ENCODE measurements at places on chromosomes 11 and 22. TPM values are rescaled to one million over a fixed set of nuclear protein-coding genes. Genes with fewer than 3 reads are reported as not detected.

GRCh38 chr11:108568195-108568858, 25.2 kb downstream of the EXPH5 start:
- no peak for DNase-seq

- DNase-seq, result no peak
These were observed 8.3 kb upstream of the DLAT start for GRCh38 chr11:112016765-112017376.

DNA sequence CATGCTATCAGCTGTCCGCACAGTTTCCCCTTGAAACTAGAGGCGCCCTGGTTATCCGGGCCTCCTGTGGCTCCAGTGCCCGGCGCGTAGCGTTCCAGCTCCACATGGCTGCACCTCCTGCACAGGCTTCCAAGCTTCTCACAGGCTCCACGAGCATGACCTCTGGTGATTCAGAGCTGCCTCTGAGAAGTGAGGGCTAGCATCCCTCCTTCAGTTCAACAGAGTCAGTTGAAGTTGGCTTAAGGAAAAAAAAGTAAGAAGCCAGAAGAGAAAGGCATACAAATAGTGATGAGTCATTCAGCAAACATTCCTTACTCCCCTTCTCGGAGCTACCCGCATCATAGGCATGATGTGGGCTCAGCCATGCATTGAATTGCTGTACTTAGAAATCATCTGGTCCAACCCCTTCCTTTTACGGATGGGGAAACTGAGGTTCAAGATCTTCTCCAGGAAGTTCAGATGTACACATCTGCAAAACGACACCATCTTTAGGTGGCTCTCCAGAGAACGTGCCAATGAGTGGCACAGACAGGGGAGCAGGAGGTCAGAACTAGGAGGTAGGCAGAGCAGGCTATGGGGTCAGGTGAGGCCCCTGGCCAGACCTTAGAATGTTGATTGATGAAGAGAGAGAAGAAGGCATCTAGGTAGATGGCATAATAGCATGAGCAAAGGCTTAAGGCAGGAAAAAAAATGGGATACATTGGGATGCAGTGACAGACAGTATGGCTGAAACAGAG, 216.3 kb upstream of the TBCEL start:
- DNase-seq, result no peak

DNA sequence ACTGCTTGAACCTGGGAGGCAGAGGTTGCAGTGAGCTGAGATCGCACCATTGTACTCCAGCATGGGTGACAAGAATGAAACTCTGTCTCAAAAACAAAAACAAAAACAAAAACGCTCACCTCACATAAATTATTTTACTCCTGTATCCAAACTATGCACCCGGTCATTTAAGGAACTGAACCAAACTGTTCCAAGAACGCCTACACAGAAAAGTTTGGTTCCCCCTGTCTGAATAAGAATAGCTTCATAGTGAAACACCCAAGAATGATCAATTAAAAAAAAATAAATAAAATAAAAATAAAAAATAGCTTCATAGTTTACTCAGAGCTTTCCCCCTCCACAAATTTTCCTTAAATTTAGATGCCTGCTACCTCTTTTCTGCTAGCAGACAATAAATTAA, 13.7 kb downstream of the NUP98 start:
- no peak for DNase-seq

GRCh38 chr11:28675183-28675582, 567.0 kb downstream of the METTL15 start:
- DNase-seq, result no peak

GRCh38 chr11:69241075-69241740, 52.7 kb upstream of the MYEOV start:
- DNase-seq, result no peak

DNA sequence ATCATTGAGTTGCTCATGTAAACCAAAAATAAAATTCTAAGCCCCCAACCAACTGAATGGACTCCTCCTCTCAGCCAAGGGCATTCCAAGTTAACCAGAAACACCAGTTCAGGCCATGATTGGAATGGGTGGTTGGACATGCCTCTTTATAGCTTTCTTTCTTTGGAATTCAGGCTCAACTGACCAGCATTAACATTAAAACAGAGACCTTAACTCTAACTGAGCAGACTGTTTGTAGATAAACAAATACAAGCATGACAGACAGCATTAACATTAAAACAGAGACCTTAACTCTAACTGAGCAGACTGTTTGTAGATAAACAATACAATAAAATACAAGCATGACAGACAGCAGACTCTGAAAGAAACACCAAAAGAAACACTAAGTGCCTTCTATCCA, 278.2 kb downstream of the DLG2 start:
- DNase-seq, result no peak

GRCh38 chr11:124583781-124584180, 14.0 kb downstream of the OR8A1 start:
- no peak for DNase-seq

HEPN1 gene
- total RNA-seq, result not detected

KDM4E gene
- total RNA-seq, result not detected

PAX6 gene
- not detected for total RNA-seq

OR52N4 gene
- 0.29 TPM for total RNA-seq
